ENCODE measurements at places on chromosomes 16 and 17.

DNA sequence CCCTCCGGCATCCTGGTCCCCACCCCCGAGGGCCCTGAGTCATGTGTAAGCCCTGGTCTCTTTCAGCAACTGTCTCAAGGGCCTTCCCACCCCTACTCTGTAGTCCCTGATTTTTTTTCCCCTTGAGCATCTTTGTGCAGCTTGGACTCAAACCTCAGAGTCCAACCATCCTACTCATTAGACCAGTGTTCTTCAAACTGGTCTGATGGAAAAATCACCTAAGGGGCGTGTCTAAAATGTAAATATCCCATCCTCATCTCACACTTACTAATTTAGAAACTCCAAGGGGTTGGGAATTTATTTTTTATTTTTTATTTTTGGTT, 624 bp downstream of the G6PC3 start:
- DNase-seq = no peak

DNA sequence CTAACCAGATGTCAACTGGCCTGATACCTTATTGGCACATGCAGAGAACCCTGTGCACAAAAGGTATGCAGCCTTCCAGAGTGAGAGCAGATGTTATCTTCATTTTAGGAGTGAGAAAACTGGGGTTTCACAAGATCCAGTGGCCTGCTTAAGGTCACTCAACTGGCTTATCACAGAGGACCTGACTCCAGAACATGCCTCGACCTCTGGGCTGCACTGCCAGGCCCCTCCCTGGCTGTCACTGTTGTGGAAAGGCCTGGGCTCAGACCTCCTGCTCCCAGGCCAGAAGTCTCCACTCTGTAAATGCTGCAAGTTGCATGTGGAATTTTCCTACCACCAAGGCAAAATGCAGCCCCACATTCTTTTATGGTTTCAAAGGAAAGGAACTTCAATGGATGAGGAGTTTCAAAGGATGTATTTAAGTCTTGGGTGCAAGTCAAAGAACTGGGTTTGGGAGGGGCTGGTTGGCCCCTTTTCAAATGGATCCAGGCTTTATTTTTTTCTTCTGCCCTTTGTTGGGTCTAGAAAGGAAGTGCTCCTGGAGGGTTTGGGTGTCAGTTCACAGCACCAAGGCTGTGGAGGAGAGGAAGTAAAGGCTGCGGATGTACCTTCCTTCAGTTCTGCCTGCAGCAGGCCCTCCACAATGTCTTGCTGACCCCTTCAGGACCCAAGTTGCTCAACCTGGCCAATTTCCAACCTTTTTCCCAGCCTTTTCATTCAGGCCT, 30.4 kb upstream of the SMPD3 start:
- DNase-seq = no peak

- DNase-seq = no peak
These were observed 18.6 kb upstream of the HAPSTR1 start for GRCh38 chr16:9072806-9073341.

GRCh38 chr17:72614871-72615626, 477.4 kb downstream of the SLC39A11 start:
- no peak for DNase-seq

Measured in stimulated activated CD8-positive, alpha-beta memory T cell treated with anti-CD3 and anti-CD28 coated beads, Interleukin-4, amount 100 ng/mL, for 1 hour (primary cell).